Lower lobe of right lung (tissue), 2 donors: ENCODE measurements at places on chromosomes 5 and 9. TPM values are rescaled to one million over a fixed set of nuclear protein-coding genes. Genes with fewer than 3 reads are reported as not detected.

The PCSK1 gene
- total RNA-seq: 0.18 TPM

- no peak for DNase-seq
- H3K27me3 ChIP-seq: no peaks in the 10 kb centered on the region
- H3K4me1 ChIP-seq: peaks cover 18% of the 10 kb centered on the region
- H3K36me3 ChIP-seq: no peaks in the 10 kb centered on the region
- H3K4me3 ChIP-seq: no peak overlapping the region
- no peak overlapping the region for H3K27ac ChIP-seq
These were observed 13.6 kb downstream of the CSF2 start for GRCh38 chr5:132087176-132087575.

DNA sequence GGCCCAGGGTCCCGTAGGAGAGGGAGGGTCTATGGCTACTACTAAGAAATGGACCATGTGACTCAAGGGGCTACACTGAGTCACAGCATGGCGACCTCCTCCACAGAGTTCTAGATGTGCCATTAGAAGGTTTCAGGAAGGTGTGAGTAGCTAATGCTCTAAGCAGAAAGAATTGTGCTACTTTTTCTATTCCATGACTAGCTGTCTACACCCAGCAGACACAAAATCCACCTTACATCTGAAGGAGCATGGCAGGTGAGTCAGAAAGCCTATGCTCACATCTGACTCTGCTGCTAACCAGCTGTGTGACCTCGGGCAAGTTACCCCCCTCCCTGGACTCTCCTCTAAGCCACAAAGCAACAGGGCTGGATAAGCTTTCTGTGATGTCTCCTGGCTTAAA is 14.4 kb upstream of the MEIKIN start:
- H3K27ac ChIP-seq: no peak overlapping the region
- no peaks in the 10 kb centered on the region for H3K36me3 ChIP-seq
- no peaks in the 10 kb centered on the region for H3K27me3 ChIP-seq

The TPPP gene
- 16.2 TPM for total RNA-seq

The KIF4B gene
- total RNA-seq: not detected

DNA sequence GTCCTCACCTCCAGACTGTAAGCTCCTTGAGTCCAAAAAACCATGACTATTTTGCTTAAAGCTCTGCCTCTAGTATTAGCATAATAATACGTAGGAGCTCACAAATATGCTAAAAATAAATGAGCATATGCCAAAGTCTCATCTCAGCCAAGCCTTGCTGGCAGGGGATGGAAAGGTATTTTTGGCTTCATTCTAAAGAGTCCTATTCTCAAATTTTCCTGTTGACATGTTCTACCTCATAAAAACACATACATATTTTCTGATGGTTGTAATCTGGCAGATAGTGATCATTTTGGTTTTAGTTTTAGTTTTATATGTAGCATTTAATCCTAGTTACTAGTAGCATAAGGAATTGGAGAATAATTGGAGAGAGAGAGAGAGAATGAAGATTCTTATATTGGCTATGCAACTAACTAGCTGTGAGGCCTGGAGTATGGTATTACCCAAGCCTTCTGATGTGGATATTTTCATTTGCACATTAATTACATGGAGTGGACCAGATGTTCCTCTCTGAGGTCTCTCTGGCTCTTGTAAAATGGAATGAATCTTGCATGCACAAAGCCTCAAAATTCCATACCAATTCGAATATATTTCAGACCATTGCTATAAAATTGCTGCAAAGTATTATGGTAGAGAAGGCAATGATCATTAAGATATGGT is 55.8 kb downstream of the PIP5K1B start:
- no peaks in the 10 kb centered on the region for H3K36me3 ChIP-seq
- no peak for DNase-seq
- H3K27ac ChIP-seq: no peak overlapping the region
- peaks cover 7% of the 10 kb centered on the region for H3K4me1 ChIP-seq
- H3K4me3 ChIP-seq: no peak overlapping the region

- no peaks in the 10 kb centered on the region for H3K27me3 ChIP-seq
- H3K36me3 ChIP-seq: no peaks in the 10 kb centered on the region
- no peaks in the 10 kb centered on the region for H3K4me1 ChIP-seq
- no peak overlapping the region for H3K4me3 ChIP-seq
These were observed 31.5 kb downstream of the GALNT12 start for GRCh38 chr9:98838868-98839565.
